ENCODE measurements at places on chromosomes 3 and 15.

DNA sequence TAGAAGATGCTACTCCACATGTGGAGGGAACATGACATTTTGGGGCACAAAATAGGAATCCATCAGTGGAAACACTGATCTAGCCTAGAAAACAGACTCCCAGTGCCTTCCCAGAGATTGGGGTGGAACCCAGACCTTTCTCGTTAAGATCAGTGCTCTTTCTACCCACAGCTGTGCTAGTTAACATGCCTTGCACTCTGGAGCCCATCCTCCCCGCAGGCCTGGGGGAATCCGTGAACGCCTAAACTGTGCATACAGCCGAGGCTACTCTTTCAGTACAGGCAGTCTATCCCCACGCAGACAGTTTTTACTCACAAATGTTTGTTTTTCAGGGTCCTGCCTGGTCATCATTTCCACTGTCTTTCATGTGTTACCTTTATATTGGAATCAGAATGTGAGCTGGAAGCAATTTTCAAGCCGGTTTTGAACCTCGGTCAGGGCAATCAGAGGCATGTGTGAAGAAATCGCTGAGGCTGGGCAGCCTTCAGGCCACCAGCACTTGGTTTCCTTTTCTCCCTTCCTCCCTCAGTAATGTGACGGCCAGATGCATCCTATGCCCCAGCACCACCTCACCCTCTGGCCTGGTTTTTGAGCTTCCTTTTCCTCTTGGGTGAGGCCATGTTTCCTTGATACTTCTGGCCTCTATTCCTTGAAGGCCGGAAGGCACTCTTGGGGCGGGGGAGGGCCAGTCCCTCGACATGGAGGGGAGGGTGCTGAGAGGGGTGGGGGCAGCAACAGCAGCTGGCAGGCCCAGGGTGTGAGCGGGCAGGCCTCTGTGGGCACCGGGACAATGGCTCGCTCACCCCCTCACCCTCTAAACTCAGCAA is 123.6 kb upstream of the GALNT15 start:
- DNase-seq: no peak

- DNase-seq: no peak
Measured at GRCh38 chr3:13788522-13789424, 91.1 kb downstream of the WNT7A start.

DNA sequence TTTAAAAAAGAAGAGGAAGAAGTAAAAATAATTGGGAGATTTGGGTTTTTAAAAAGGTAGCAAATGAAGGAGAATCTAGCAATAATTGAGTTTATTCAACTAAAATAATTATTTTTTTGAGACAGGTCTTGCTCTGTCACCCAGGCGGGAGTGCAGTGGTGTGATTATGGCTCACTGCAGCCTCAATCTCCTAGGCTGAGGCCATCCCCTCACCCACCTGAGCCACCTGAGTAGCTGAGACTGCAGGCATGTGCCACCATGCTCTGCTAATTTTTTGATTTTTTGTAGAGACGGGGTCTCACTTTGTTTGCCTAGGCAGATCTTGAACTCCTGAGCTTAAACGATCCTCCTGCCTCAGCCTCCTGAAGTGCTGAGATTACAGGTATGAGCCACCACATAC is 27.7 kb upstream of the ARF4 start:
- no peak for DNase-seq

- DNase-seq: no peak
Measured at GRCh38 chr3:127714125-127714571, 41.4 kb downstream of the ABTB1 start.

- DNase-seq: no peak
Measured at GRCh38 chr15:99728916-99729315, 4.3 kb downstream of the LYSMD4 start.

GRCh38 chr15:89753855-89754254 is 2.8 kb upstream of the MESP1 start:
- no peak for DNase-seq

DNA sequence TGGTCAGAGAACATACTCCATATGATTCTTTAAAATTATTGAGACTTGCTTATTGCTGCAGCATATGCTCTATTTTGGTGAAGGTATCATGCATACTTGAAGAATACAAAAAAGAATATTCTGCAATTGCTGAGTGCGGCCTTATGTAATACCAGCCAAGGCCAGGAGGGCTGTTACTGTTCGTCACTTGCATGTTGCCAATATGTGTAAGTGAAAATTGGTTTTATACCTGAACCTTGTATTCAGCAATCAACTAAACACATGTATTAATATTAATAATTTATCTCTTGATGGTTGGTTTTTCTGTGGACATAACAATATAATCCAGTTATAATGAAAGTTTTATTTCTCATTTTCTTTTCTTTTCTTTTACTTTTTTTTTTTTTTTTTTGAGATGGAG is 13.9 kb upstream of the GABRA5 start:
- DNase-seq: no peak

DNA sequence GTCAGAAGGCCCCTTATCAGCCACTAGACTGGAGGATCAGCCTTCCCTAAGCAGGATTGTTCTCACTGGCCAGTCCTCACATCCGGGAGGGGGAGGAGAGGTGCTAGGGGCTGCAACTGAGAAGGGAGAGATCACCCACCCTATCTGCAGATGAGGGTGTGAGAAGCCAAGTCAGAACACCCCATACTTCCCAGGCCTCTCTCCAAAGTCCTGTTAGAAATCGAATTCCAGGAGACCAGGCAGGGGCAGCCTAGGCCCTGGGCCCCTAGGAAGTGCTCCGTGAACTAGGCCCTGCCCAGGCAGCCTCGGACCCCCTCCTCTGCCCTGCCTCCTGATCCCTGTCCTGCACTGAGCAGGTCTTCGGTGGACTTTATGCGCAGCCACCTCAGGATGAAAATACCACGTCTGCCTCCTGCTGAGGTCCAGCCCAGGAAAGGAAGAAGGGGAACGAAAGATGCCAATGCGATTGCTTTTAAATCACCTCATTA is 933 bp downstream of the DZIP1L start:
- DNase-seq: no peak

GRCh38 chr3:171459942-171460724 is at the start of gene TNIK:
TNIK (minus strand) TSS chr3:171460405; CDS start chr3:171460063, 342 bp downstream.
- peak; percentile 96 for DNase-seq

GRCh38 chr15:42218953-42219592 is 11.0 kb upstream of the VPS39 start:
- no peak for DNase-seq

- no peak for DNase-seq
Measured at GRCh38 chr3:194181612-194182529, 45.9 kb downstream of the HES1 start.

- no peak for DNase-seq
Measured at GRCh38 chr15:33840615-33841014, 127.7 kb upstream of the CHRM5 start.

DNA sequence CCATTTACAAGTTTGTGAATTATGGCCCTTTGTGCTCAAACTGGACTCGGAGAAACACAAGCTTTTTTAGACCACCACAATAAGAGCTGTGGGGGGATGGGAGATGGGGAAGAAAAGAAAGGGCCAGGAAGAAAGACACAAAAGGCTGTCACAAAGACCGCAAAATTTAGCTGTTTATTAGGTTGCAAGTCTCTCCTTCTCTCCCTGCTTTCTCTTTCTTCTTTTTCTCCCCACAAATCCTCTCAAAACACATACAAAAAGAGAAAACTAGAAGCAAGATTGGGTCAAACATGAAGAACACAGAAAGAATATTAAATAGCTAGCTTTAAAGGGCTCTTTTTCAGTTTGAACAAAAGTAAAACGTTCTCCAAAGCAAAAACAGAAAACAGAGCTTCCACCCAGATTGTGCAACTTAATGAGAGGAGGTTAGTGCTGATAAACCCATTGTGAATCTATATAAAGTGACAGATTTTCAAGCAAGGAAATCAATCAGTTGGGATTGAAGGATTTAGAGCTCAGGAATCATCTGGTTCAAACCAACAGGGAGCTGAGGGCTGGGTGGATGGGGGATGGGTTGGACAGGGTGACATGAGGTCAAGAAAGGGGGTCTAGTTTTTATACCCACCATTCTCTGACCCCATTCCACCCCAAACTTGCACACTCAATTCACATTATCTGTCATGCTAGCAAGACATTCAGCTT is 87.3 kb downstream of the DHX30 start:
- no peak for DNase-seq

- DNase-seq: no peak
Measured at GRCh38 chr3:5841599-5841998, 654.1 kb downstream of the EDEM1 start.

GRCh38 chr3:154540950-154541604 is 111.1 kb upstream of the GPR149 start:
- no peak for DNase-seq

- peak; percentile 60 for DNase-seq
Measured at GRCh38 chr15:75335705-75336355, at the start of gene COMMD4. COMMD4 (plus strand) TSS chr15:75336063; CDS start chr15:75336090, 27 bp downstream.

DNA sequence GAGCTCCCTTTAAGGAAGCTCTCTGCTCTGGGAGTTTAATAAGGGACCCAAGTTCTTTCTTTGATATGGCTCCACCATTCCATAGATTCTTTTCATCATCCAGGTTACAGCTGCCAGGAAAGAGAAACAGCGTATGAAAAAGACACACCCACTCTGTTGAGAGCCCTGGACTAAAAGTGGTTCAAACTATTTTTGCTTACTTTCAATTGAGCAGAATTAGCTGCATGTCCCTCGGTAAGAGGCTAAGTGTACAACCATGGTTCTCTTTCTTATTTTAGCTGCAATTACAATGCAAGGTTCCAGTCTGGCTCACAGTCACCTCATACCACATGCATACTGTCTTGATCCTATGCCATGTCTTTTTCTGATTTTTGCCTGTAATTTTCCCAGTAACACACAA is 1288.3 kb downstream of the NSUN3 start:
- no peak for DNase-seq

DNA sequence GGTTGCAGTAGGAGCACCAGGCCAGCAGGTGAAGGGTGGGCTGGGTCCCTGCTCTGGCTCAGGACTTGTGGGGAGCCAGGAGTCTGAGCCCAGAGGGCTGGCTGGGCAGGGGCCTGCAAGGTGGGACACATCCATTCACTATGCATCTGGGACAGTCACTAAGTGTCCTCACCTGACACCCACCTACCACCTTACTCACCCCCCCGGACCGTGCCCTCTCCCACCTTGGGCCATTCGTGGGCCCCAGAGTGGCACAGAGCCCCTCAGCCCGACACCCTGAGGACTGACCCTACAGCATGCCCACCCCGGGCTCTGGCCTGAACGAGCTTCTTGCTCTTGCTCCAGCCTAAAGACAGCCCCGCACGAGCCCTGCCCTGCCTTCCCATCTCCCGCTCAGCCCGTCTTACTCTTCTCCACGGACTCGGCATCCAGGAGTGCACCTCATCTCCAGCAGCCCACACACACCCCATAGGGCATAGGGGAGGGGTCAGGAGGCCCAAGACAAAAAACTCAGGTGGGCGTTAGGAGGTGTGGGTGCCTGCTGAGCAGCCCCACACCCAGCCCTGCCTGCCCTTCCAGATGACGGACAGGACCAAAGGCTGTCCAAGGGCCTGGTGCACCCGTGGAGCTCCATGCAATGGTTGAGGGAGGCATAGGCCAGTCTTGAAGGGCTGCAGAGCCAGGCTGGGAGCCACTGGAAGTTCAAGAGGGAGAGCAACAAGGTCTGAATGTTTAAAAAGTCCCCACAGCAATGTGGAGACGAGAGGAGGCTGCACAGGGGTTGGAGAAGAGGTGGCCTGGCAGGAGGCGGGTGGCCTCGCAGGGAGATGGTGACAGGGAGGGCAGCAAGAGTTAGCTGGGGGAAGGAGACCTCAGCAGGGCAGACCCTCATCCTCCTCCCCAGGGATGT is 27.0 kb downstream of the PTH1R start:
- DNase-seq: no peak

DNA sequence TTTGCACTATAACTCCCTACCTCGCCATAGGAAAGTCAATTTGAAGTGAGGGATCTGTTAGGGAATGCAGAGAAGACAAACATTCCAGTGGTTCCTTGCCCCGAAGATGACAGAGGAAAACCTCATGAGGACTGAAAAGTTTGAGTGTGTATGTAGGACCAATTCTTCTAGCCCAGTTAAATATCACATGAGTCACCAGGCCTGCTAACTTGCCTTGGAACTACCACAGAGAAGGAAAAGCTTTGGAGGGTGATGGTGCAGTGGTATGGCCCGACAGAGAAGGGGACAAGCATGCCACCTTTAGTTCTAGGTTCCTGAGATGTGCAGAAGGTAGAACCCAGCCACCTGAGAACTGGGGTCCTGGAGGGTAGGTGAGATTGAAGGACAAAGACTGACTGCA is 2.6 kb upstream of the UPK1B start:
- DNase-seq: no peak

DNA sequence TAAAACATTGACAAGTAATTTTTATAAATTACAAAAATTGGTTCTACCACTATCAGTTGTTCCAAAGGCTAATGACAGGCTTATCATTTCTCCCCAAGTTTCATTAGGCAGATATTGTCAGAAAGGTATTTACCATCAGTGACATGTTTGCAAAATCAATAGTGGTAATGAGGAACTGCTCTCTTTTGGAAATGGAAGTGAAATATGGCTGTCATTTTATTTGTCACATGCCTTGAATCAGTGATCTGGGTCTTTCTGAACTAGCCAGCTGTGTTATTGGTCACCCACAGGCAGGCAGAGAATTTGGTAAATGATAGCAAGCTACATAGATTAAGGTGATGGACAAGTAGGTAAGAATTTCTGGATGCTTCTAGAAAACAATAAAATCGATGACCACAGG is 268.0 kb upstream of the ARHGEF26 start:
- no peak for DNase-seq

DNA sequence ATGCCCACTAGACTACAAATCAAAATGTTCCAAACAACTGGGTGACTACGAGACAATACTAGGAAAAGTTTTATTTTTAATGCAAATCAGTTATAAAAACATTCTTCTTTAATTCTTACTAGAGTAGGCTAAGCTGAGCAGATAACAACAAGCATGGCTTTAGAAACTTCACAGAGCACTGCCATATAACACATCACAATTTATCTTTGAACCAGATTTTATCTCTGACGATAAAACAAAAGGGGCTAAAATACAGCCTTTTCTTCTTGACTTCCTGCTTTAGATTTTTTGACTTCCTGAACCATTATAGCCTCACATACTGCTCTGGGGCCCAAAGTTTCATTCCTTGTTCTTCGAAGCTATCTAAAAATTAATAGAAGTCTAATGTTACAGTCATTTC is 25.9 kb downstream of the TBC1D2B start:
- DNase-seq: no peak

- no peak for DNase-seq
Measured at GRCh38 chr3:182116386-182116785, 404.7 kb downstream of the SOX2 start.

DNA sequence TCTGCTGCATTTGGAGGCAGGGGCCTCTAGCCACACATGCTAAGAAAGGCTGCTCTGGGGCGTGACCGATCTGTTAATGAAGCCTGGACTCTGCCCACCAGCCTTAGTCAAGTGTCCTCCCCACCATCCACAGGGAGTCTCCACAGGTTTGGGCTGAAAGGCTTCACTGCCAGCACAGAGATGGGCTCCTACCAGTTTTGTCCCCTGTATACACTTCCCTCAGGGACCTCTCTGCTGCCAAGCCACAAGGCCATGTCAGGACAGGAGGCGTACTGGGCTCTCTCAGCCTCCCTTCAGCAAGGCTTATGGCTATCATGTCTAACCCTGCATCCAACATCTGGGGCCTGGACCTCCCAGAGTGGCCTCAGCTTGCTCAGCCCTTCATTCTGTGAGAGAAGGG is 23.5 kb downstream of the KIF9 start:
- no peak for DNase-seq

All from activated CD4-positive, alpha-beta T cell treated with anti-CD3 and anti-CD28 coated beads, Interleukin-2, amount 50 U/mL, for 1 hour (primary cell).